ENCODE measurements at places on chromosomes 6 and 20.

- DNase-seq, result peak; percentile 71
Measured at GRCh38 chr6:20092071-20092566, 120.2 kb downstream of the MBOAT1 start.

GRCh38 chr6:40798069-40798770 is 211.1 kb upstream of the LRFN2 start:
- DNase-seq, result no peak

DNA sequence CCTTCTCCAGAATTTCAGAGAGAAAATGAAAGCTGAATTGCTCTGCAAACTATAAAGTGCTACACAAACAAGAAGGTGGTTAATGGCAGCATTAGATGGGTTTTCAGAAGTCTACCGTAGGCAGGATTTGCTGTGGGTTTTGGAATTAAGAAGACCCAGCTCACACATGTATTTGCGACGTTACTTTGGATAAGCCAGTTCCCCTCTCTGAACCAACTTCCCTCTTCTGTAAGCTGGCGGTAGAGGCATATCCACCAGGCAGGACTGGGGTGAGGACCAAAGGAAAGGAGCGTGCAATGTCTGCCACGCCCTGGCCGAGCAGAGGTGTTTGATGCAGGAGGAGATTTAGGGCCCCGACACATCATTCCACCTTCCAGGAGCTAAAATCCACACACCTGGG is 6.9 kb downstream of the RSPO4 start:
- peak; percentile 62 for DNase-seq

- DNase-seq, result no peak
Measured at GRCh38 chr20:55953201-55953600, 52.1 kb downstream of the CBLN4 start.

Data from Kasumi-1 (cell line).